ENCODE measurements at places on chromosomes 3 and 15. TPM values are rescaled to one million over a fixed set of nuclear protein-coding genes. Genes with fewer than 3 reads are reported as not detected.
A peak's percentile ranks its signal among the peaks of the same experiment; 100 is the strongest.

DNA sequence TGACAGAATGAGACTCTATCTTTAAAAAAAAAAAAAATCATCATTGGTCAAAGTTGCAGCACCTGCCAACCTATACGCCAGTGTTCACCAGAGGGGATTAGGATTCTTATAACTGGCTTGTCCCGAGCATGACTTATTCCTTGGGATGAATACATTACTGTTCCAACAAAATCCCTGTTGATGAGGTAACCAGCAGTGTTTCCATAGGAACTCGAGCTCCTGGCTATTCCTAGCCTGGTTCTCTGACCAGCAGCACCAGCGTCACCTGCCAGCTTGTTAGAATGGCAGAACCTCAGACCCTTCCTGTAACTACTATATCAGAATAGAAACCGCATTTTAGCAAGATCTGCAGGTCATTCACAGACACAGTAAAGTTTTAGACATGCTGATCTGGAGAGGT lies 364.4 kb downstream of the PTPRG start:
- no peak for DNase-seq

GRCh38 chr3:73719413-73719851 lies 94.7 kb upstream of the PDZRN3 start:
- no peak for DNase-seq

- DNase-seq, result no peak
Observed at GRCh38 chr3:77913524-77914174, 873.8 kb downstream of the ROBO2 start.

DNA sequence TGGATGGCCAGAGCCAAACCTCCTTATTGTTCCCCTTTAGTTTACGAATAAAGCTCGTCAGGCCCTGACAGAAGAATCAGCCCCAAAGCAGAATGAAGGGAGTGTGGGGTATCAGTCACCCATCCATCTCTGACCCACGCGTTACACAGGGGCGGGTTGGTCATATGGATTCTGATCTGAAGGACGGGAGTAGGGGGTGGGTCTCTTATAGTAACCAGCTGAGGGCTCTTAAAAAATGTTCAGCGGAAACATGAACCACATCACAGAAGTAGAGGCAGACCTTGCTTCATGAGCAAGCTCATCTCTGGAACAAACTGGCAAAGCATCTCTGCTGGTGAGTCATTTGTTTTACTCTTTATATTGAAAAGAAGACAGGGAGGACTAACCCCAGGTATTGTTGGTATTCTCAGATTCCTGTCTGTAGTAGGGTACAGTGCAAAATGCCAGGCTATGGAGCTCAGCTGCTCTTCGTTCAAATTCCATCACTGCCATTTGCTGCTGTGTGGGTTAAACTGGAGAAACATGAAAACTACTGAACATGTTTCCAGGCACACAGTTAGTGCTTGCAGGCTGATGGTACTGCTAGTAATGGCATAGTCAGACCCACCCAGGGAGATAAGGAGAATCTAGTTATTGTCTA lies at the start of gene CXCR6:
Gene CXCR6 (plus strand): TSS at position 258 of the 640 bp plus-strand sequence. CDS start 3,018 bp downstream, outside the sequence.
- DNase-seq, result peak; percentile 19

- DNase-seq, result no peak
Observed at GRCh38 chr3:131803113-131803512, 231.7 kb downstream of the CPNE4 start.

GRCh38 chr3:163491714-163492113 lies 1586.6 kb downstream of the SI start:
- DNase-seq, result no peak

DNA sequence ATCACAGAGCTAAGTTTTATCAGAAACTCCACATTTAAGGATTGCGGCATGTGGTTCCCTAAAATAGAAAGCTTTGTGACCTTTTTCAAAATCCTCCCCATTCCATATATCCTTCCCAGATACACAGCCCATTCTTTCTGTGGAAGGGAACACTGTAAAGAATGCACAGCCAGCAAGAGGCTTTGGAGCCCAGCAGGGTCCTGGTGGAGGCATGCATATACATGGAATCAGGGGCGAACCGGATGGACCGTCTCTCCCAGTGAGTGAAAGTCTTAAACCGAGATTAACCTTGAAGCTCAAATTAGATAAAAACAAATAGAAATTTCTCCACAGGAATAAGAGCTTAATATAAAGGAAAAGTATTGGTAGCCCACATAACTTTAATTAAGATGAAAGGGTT lies 436.2 kb upstream of the MDFIC2 start:
- no peak for DNase-seq

DNA sequence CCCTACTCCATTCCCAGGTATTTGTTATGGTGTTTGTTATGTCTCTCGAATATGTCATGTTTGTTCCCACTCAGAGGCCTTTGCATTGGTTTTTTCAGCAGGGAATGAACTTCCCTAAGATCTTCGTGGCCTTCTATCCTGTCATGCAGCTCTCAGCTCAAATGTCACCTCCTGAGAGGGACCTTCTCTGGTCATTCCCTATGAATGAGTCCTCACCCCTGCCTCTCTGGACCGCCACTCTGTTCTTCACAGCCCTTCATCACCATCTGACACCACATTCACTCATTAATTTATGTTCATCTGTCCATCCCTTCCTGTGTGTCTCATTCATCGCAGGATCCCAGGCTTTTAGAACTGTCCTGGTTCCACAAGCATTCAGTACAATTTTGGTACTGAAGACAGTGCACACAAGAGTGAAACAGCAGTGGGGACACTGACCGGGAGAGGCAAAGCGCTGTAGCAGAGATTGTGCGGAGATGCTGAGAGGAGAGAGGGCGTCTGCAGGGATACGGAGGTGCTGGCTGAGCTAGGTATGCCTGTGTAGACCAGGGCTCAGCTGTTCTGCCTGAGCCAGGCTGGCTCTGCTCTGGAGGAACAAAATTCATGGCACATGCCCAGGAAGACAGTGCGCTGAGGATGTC lies 132.3 kb downstream of the CHCHD6 start:
- DNase-seq, result no peak

DNA sequence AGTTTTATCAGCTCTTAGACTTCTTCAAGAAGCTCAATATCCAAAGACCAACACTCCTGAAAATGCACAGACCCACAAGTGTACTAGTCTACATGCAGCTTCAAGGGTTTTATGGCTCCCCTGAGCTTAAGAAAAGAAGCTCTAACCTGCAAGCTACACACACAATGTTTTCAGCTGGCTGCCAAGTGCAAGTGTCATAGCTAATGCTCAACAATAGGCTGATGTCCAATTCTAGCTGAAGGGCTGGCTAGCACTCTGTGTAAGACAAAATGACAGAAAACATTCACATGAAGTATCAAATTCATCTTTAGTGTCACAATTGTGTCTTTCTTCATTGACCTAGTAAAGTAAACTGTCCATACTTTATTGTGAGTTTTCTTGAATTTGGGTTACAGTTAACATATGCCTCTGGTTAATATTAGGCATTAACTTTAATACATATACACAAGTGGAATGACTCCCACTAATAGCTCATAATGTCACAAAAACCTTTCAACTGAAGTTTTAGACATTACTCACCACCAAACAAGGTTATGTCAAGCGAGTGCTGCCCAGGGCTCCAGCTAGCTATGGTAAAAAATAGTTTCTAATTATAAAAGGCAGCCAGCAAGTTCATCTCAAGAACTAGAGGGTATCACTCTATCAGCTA lies 15.1 kb downstream of the ABI3BP start:
- no peak for DNase-seq

DNA sequence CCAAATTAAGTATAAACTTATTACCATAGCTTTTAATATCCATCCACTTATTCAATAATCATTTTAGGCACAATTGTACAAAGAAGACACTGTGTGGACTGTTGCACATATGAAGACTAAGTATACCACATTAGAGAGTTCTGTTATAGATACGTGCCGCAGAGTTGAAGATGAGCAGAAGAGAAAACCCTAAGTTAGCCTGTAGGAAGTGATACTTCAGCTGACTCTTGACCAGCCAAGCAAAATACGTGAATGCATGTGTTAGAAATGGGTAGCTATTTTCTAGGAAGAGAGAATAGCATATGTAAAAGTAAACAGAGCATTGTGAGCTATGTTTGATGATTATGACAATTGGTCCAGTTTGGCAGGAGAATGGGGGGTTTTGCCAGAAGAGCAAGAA lies 272.0 kb upstream of the ATP11B start:
- no peak for DNase-seq

GRCh38 chr3:58706395-58707167 lies 40.0 kb upstream of the FAM3D start:
- DNase-seq, result no peak

DNA sequence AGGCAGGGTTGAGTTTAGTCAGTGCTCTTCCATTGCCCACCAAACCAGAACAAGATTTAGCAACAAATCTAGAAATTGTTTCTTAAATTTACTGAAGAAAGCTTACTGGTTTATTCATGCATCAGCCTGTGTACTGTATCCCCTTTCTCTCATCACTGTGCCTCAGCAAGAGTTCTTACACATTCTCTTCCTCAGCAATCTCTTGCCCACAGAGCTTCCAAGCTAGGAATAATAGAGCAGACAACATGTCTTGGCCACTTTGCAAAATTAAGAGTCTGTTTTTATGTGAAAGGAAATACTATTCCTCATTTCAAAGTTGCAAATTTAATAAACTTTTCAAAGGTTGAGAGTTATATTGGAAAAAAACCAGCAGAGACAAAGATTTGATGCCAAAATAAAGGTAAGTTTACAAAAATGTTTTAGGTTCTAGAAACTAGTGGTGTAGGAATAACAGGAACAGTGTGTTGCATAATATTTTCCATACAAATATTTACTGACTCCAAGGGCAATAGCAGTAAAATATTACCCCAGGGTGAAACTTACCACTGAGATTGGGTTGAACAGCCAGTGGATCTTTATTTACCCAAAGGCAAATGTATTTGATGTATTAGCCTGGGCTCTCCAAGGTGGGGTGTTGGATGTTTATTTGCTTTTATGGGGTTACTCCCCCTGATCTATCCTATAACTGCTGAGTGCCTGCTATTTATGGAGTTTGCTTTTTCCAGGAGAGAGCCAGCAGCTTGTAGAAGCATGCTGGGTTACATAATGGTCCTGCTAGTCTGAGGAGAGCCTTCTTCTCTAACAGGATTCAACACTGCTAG lies 276.7 kb downstream of the ADAMTSL3 start:
- peak; percentile 24 for DNase-seq

DNA sequence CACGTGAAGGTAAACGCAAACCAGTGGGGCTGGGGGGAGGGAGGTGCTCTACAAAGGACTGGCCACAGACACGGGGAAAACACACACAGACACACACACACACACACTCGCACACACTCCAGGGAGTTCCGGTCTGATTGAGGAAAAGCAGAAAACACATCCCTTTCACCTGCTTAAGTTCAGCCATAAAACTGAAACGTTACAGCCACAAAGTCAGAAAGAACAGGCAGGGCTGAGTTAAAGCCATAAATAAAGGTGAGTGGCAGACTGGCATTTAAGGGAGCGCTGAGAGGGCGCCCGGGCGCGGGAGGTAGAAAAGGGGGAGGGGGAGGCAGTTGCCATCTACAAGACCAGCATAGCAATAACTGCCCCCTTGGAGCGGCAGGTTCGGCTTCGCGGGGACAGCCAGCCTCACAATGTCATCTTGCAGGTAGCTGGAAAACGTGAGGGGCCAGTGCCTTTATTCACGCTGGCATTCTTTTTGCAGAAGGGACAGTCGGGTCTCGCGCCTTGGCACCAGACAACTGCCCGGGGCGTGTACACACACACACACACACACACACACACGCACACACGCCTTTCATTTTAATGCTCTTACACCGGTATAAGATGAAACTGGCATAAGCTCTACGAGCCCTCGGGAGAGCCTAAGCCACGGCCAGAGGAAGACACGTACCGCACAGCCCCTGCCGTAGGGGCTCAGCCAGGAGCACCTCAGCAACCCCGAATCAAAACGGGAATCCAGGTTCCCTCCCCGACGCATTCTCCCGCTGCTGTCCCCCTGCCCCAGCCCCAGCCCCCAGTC lies 866 bp downstream of the TNIK start:
- DNase-seq, result peak; percentile 19

GRCh38 chr3:144252896-144253295 lies 281.3 kb downstream of the DIPK2A start:
- DNase-seq, result no peak

DNA sequence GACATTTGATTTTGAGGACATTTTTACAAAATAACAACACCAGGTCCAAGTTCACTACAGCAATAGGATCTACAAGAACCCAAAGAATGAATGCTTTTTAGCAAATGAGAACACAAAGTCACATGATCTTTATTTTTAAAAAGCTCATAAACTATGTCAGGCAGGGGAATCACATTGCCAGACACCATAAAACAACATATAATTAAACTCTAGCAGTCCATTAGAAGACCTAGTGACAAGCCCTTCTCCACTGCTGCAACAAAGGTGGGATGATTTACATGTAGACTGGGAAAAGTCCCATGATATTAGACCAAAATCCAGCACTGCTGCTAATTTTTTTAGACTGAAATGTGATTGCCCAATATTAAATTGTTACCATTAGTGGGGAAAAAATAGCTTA lies 92.6 kb downstream of the FHIT start:
- DNase-seq, result no peak

DNA sequence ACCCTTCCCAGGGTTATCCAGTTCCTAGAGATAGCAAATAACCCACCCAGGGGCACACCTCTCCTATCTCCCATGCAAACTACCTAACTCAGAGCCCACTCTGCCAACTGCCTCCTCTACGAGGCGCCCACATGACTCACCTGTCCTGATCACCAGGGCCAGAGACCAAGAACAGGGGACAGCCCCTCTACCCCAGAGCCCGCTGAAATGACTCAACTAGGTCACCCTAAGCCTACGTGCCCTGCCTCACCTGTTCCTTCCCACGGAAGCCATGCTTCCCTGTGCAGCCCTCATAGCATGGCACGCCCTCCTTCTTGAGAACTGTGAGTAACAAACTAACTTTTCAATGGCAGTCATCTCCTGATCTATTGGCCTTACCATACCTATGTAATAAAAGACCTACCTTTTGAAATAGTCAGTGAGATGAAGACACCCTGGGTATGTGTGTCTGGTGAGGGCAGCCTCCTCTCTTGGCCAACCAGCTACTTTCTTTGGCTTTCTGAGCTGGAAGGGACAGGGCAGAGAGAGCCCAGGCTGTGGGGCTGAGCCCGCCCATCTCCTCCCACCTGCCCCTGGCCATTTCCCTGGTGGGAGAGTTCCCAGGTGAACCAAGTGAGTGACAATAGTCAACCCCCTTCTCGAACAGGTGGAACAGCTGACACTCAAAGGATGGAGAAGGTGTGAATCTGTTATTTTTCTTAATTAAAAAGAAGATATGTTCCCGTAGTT lies 25.5 kb upstream of the PRR23E start:
- no peak for DNase-seq

DNA sequence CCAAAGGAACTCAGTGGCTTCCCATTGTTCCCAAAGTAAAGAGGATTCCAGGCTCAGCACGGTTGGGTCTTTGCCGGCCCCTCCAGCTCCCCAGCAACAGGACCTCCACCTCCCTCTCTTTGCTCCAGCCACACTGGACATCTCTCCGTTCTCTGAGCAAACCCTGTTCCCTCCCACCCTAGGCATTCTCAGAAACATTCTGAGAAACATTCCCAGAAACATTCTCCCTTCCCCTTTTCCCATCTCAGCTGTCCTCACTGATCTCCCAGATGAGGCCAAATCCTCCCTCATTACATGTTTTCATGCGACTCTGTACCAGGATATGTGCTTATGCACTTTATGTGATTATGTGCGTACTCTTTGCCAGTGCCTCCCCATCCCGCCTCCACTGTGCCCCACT lies 14.1 kb downstream of the CCDC33 start:
- no peak for DNase-seq

ARL13B gene
- polyA plus RNA-seq, result 2.7 TPM

DNAH12 gene
- polyA plus RNA-seq, result not detected

SLC28A1 gene
- polyA plus RNA-seq, result not detected

GRAMD2A gene
- 2.1 TPM for polyA plus RNA-seq

ATP13A5 gene
- polyA plus RNA-seq, result not detected

KBTBD13 gene
- not detected for polyA plus RNA-seq

IL17RB gene
- polyA plus RNA-seq, result 0.03 TPM

TUSC7 gene
- polyA plus RNA-seq, result not detected

FBXO45 gene
- polyA plus RNA-seq, result 7.1 TPM

ROBO1 gene
- polyA plus RNA-seq, result 4.2 TPM

Measured in foreskin keratinocyte (primary cell).